Stimulated activated CD4-positive, alpha-beta T cell treated with anti-CD3 and anti-CD28 coated beads, Interleukin-12 subunit alpha, Interleukin-12 subunit beta, amount 100 ng/mL, for 24 hours (primary cell): ENCODE measurements at places on chromosomes 3 and 15.

DNA sequence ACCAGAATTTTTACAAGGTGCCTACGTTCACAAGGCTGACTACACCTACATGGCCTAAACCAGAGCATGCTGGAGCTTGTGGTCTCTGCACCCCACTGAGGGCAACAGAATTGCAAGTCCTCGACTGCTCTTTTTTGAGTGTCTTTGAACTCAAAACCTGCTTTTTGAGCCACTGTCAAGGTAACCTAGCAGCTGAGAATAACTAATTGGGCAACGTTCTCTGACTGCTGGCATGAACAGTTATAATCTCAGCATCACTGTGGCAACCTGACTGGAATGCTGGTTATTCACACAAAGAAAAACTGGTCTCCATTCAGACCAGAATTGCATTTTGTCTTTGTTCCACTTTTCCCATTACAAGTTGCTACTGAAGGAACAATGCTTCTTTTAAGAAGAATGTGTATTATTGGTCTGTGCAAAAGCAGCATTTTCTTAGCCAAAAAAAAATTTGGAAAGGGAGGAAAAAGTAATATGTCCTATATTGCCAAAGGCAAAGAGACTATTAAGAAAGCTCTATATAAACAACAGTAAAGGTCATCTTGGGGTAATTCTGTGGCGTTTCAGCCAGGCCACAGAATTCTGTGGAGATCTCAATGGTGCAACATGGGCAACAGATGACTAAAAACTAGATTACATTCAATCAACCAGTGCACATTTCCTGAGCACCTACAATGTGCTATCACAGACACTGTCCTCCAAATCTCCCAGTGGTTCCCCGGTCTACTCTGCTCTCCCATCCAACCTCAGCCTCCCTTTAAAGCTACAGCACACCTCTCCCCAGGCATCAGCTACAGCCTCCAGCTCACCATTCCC is 76.8 kb downstream of the TNIK start:
- no peak for DNase-seq

GRCh38 chr3:125110876-125111480 is 55.2 kb upstream of the HEG1 start:
- no peak for DNase-seq

DNA sequence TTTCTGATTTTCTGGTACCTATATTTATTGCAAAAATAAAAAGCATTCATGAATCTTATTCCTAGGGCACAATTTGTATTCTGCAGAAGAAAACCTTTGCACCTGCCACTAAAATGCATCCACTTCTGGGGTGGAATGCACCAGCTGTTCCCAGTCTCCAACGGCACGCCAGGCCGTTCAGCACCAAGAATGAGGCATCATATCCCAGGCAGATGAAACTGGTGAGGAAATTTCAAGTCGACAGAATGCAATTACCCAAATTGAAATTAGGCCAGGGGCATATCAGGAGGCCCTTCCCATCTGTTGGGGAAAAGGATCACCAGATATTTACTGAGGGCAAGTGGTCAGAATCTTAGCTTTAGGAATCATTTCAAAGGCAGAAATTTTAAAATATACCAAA is 13.6 kb upstream of the RBMS3 start:
- DNase-seq = no peak

- no peak for DNase-seq
These were observed 10.9 kb downstream of the PAQR9 start for GRCh38 chr3:142952272-142953193.

GRCh38 chr3:150751781-150752263 is 11.1 kb downstream of the SIAH2 start:
- no peak for DNase-seq

GRCh38 chr3:104738271-104738670 is 628.4 kb upstream of the ALCAM start:
- no peak for DNase-seq

DNA sequence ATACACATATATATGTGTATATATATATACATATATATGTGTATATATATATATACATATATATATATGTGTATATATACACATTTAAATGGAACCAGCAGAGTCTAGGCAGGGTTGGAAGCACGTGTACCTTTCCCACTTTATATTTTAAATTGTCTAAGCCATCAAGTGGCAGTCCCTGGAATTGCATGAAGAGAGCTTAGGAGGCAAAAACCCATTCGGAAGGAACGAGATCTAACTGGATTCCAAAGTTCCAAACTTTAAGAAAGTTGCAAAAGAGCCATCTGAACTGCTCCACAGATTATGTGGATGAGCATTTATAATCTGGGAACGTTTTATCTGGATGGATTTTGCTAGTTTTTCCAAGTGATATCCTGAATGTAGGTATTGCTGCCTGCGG is 186.5 kb downstream of the FOXP1 start:
- DNase-seq = no peak

- DNase-seq = no peak
These were observed 13.5 kb upstream of the MECOM start for GRCh38 chr3:169676925-169677537.

DNA sequence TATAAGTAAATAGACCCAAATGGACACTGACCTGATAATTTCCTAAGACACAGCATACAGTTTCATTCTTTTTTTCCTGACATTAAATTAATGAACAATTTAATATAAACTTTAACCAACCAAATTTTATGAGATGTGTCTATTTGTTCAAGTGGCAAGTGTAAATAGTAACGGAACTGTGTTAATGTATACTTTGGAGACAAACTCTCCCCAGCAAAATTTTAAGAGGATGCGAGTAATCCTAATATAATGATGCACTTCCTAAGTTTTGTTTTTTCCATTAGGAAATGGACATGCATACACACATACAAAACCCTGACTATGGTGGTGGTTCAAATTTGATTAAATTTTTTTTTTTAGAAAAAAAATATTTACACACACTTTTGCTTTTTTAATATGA is 38.5 kb upstream of the MYH15 start:
- DNase-seq = no peak

DNA sequence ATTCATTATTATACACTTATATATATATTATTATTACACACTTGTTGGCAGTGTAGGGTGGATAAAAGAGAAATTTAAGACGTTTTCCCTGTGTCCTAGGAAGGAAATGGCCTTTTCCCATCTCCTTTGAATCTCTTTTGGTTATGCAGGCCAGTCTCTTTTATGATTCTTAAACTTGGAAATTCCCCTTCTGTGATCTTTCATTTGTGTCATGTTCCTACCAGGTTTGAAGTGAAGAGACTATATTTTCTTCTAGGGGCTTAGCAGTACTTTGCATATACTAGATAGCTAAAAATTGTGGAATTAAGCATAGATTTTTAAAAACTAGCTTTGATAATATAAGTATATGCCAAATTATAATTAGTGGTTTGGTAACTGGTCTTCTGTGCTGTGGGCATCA is 58.5 kb downstream of the BBX start:
- no peak for DNase-seq

DNA sequence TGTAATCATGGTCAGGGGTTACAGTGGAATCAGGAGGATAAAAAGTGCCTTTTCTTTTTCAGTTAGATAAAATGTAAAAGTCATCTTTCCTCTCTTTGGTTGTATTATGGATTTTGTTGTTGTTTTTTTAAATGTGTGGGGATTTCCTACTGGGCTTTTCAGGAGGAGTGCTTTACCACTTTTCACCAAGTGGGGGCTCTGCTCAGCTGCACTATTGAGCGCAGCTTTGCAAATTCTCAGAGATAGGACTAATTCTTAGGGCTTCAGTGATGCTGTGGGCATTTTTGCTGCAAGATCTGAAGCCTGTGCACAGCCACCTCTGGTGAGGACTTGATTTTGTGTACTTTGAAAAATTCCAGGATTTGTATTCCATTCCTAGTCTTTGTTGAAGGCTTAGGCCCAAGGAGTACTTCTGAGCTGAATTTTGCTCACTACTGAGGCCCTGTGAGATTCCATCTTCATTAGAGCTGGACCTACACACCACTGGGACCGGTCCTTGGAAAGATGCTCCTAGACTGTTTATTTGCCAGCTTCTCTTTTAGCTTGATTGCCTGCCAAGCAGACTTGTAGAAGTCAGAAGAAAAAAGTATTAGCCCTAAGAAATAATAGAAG is 7.5 kb downstream of the GNB5 start:
- DNase-seq = no peak

GRCh38 chr3:17074559-17074958 is 189.8 kb downstream of the PLCL2 start:
- no peak for DNase-seq

DNA sequence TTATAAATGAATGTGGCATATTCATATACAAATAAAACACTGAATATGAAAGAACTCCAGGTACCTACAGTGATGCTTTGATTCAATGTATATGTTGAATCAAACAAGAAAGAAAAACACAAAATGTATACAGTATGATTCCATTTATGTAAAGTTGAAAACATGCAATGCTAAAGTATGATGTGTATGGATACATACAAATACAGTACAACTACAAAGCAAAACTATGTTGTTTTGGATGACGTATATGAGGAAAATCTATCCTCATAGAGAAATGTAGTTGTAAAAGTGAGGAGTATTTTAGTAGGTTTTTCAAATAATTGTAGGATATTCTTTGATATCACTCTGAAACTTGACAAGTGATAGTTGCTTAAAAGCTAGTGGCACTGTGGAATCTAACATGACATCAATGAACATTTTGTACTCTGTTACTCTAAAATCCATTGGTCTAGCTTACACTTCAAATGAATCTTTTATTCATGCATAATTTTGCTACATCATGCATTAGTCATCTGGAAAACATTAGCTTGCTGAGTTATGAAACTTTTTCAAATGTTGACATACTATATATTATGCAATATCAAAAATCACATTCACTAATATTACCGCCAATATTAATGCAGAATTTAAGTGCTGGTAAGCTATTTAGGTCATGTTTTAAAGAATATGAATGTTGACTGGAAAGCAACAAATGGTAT is 278.1 kb upstream of the CHRNA7 start:
- DNase-seq = no peak

DNA sequence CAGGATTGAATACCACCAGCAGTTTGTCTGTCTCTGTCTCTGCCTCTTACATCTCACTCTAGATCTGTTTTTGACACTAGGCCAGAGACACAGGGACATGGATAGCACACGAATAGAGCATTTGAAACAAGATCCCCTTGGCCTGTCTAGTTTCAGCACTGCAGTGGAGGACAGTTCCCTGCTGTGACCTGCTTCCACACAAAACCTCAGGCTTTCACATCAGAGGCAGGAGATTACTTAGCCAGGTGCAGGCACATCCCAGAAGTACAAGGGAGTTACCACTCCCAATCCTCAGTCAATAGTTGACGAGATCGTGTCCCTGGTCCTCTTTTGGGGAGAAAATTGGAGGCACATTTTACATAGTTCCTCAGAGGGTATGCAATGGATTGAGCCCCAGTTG is 34.0 kb upstream of the CCK start:
- DNase-seq = no peak

DNA sequence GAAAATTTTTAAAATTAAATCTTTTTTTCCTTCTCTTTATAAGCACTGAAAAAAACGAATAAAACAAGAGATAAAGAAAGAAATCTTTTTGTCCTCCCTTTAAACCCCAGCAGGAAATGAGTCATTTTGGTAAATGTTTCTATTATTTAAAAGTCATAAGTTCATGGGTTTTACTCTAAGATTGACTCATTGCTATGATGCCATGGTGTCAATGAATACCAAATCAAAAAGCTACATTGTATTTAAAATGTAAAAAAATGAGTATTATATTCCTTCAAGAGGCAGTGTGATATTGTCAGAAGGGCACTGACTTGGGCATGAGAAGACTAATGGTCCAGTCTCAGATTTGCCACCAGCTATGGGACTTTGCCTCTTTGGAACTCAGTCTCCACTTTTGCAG is 303.4 kb upstream of the DNAJC19 start:
- no peak for DNase-seq

DNA sequence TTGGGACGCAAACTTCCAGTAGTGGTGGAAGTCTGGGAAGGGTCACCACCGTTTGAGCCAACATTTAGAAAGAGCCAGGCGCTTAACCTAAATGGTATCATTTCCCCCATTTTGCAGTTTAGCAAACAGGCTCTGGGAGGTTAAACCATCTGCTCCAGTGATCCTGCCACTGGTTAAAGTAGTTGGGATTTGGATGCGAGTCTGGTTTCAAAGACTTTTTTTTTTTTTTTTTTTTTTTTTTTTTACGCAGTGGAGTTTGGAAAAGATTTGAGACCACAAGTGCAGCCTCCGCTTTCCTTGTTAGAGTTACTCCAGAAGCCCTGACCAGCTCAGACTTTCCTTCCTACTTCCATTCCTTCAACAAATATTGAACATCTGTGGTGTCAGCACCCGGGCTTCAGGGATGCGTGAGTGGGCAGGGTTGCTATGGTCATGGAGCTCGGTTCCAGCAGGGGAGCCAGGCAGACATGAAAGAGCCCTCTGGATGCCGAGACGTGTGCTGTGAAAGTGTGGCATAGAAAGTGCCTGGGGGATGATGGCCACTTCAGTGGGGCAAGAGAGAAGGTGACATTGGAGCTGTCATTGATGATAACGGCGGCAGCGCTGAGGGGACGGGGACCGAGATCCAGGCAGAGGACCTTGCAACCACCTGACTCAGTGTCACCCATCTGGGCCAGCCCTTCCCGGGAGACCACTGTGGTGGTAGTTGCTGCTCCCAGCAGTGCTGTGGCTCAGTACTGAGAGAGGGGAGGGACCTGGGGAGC is 1.1 kb upstream of the RNU6-1 start:
- no peak for DNase-seq

GRCh38 chr3:115652738-115653137 is 29.4 kb downstream of the GAP43 start:
- no peak for DNase-seq

- DNase-seq = no peak
These were observed 72.2 kb downstream of the TOP2B start for GRCh38 chr3:25592510-25592968.

DNA sequence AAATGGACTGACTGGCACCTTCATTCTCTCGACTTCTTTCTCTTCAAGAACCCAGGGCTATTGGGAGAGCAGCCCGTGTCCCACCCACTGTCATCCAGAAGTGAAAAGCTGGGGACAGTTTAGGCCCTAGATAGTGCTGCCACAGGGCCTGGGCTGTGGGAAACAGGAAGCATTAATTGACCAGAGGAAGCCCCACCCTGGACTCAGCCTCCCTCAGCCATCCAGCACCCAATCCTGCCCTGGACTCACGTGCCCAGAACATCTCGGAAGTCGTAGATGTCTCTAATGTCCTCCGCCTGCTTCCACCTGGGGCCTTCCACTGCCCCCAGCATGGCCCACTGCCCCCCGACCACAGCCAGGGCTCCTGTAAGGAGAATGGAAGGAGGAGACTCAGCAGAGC is 2.3 kb downstream of the CAMK1 start:
- DNase-seq = no peak

DNA sequence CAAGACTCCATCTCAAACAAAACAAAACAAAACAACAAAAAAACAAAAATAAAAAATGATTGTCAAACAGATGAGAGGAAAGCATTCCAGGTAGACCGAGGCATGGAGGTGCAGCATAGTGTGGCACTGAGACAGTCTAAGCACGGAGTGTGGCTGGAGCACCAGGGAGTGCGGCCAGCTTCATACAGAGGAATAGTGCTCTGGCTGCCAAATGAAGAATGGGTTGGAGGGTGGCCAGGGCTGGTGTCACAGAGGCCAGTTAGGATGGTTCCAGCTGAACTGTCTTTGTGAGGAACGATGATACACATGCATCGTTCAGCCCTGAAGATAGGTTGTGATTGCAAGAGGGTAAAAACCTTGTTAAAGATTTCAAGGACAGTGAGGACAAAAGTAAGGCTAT is 28.3 kb downstream of the MITF start:
- no peak for DNase-seq
